Left ventricle myocardium superior (tissue), 1 donor: ENCODE measurements at places on chromosomes 12 and 14.

GRCh38 chr14:61923348-61923747 lies 161.1 kb downstream of the SNAPC1 start:
- no peak for DNase-seq

GRCh38 chr14:105519946-105520698 lies 6.3 kb upstream of the TMEM121 start:
- DNase-seq, result no peak

DNA sequence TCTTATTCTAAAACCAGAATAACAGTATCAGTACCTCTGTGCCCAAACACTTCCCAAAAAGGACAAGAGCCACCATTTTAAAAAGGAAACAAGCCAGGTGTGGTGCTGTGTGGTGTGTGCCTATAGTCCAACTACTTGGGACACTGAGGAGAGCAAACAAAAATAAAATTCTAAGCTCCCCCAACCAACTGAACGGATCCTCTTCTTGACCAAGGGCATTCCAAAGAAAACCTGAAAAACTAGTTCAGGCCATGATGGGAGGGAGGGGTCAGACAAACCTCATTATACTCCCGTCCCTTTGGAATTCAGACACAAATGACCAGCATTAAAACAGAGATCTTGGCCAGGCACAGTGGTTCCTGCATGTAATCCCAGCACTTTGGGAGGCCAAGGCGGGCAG lies 20.5 kb downstream of the SLC11A2 start:
- no peak for DNase-seq

DNA sequence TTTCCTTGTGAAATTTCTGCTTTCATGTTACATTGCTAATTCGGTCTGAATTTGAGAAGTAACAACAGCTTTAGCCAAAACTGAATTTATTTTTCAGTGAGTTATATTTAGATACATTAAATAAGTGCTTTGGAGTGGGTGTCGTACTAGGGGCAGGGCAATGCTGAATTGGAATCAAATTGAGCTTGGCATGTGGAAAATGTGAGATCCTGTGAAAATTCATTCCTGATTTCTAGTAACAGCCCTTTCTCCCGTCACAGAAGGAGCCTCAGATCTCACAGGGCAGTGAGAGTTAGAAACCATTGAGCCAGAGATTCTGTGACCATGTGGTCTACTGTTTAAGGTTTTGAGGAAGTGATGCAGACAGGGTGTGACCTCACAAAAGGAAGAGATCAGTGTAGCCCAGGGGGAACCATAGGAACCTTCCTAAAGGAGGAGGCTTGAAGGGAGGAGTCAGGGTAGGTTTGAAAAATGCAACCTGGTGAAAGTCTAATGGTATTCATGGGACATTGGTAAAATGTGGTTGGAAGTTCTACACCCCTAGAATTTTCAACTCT lies 1136.8 kb downstream of the AACS start:
- DNase-seq, result no peak

GRCh38 chr12:114397978-114398881 lies 7.7 kb downstream of the TBX5 start:
- DNase-seq, result no peak

DNA sequence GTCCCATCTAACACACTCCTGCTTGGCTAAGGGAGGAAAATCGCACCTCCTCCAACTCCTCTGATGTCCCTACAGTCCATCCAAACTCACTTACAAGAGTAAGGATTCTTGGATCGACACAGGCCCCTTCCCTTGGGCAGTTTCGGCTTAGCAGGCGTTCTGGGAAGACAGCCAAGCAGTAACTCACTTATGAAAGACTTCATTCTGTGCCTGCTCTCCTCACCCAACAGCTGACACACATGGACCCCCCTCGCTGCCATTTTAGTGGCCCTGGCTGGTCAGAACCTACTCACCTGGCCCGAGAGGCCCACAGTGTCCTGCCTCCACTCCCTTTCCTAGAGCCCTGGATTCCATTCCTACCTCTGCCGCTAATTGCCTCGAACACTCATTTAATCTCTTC lies 52.3 kb upstream of the BCL2L14 start:
- DNase-seq, result no peak

DNA sequence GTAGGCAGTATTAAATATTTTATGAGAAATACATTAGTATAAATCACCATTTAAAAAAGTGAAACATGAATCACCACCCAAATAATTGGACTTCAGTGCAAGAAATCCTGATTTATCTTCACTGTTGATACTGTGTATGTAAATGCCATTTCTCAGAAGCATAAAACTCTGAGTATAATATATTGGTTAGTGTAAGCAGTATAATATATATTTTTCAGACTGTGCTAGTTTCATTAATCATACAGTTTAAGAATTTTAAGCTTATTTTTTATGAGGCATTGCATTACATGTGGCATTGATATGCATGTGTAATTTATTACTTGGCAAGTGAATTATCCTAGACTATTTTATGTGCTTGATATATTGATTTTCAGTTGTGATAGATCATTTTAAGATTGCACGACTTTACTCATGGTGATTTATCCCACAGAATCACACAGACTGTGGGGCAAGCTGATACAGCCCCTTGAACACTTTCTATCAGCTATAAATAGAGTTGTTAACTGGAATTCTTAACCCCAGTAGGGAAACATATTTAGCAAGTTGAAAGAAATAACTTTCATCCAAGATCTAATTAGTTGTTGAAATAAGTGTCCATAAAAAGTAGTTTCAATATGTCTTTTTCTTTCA lies 403.5 kb downstream of the RPL10L start:
- DNase-seq, result no peak

- no peak for DNase-seq
Measured at GRCh38 chr12:22488478-22488877, 55.9 kb downstream of the C2CD5 start.
